ENCODE measurements at places on chromosomes 6 and 20.

DNA sequence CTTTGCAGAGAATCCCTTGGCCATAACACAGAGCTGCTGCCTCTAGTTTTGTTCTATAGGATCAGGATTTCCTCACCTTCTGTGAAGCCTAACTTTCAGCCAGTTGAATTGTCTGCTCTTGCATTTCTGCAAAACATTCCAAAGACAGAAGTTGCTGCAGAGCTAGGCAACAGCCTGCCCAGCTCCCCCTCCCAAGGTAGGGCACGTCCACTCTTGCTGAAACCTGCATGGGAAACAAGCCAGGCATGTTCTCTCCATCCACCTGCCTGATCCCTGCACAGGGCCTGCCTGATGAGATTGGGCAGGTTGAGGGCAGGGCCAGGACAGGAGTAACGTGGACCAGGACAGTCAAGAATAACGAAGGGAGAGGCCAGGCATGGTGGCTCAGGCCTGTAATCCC, 58.9 kb upstream of the NAA20 start:
- DNase-seq: no peak

- no peak for DNase-seq
Measured at GRCh38 chr6:166636191-166636933, 9.3 kb upstream of the RPS6KA2 start.

DNA sequence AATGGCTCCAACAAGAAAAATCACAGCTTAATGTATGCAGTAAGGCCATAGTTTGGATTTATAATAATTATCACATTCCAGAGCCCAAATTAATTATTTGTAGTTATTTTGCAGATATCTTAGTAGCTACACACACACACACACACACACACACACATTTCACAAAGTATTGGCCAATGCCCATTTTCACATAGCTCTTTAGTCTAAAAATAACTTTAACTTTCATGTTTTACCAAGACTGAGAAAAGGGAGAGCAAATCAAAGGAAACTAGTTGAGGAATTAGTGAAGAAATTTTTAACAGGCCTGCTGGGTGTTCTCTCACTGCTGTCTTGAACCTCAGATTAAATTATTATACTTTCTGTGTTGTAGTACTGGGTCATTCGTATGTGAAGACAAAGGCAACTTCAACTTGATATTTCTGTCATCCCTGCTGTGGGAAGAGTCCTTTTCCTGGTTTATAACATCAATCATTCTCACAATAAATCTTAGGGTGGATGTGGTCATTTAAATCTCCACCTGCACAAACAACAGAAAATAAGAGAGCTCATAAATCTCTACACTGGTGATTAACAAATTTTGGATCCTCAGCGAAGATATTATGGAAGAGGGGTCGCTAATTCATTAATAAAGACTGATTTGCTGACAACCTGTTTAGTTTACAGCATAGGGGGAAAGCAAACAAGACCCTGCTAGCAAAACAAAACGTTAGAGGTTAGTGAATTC, 1.6 kb upstream of the TCF21 start:
- no peak for DNase-seq

DNA sequence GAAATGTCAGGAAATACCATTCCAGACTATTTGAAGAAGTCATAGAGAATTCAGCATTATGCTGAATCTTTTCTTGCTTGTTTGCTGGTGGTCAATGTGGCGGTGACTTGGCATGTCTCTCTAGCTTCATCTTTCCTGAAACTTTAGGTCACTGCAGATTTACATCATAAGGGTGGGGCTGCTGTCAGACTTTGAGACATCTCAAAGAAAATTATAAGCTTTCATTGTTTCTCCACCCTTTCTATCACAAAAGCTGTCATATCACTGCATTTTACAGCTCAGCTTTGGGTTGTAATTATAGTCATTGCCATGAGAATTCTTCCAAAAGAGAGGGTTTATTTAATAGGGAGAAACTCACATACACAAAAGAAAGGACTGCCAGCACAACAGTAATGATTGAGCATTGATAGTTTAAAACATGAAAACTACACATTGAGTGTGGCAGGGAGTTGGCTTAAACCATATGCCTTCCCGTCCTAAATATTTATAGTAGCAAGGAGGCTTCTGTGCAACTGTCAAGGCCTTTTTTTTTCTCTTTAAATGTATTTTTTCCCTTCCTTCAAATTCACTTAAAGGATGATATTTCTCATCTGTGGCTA, 44.7 kb upstream of the LRRC1 start:
- no peak for DNase-seq

GRCh38 chr6:145885431-145885830, 70.8 kb upstream of the FBXO30 start:
- DNase-seq: no peak

DNA sequence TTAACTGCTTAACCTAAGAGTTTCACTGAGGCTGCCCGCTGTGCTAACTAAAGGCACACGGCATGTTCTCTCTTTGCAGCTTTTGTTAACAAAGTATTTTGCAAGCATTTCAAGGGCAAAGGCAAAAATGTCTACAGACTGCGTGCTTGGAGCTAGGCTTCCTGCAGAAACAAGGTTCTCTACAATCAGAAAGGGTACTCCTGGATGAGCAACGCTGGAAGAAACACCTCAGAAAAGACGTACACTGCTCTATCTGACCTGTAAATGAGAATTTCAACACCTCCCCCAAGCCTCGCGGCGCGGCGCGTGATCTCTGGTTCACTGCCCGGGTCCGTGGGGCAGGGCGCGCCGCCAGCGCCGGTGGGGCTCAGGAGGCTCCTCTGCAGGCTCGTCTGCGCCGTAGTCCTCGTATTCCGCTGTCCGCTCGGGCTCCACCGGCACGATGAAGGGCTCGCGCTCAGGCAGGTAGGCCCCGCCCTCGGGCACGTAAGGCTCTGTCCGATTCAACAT, 120.9 kb downstream of the COL12A1 start:
- no peak for DNase-seq

GRCh38 chr20:63695424-63696305, 787 bp upstream of the TNFRSF6B start:
- no peak for DNase-seq

GRCh38 chr6:165900970-165901369, 237.9 kb upstream of the PDE10A start:
- no peak for DNase-seq

Data from activated CD8-positive, alpha-beta memory T cell treated with anti-CD3 and anti-CD28 coated beads for 24 hours (primary cell).